ENCODE measurements at places on chromosomes 16 and 17.

- no peak for DNase-seq
Observed at GRCh38 chr16:87344931-87345631, 27.9 kb upstream of the C16orf95 start.

GRCh38 chr16:24409045-24409444 is 130.3 kb upstream of the RBBP6 start:
- DNase-seq = no peak

- no peak for DNase-seq
Observed at GRCh38 chr16:2867661-2867986, 9.7 kb upstream of the PRSS22 start.

DNA sequence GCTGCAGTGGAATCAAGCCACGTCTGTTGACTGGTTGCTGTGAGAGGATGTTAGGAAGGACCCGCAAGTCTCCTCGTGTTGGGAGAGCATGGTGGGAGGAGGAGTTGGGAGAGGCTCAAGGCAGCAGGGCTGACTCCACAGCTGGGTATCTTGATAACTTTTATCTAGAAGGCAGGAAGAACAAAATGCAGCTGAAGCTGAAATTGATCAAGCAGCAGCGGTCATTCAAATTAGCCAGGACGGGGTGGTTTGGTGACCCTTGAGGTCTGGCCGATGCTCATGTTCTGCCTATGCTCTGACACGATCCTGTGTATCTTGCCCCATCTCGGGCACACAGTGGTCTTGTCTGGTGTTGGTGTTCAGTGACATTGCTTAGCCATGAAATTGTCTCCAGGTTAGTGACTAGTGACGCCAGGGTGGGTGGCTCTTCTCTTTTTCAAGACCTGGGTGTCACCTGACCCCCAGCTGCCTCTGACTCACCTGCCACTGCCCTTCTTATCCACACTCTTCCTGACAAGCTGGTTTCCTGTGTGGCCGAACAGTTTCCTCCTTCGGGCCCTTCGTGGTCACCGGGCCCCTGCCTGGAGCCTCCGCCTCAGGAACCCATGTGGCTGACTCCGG is 19.1 kb downstream of the NPTX1 start:
- DNase-seq = no peak

DNA sequence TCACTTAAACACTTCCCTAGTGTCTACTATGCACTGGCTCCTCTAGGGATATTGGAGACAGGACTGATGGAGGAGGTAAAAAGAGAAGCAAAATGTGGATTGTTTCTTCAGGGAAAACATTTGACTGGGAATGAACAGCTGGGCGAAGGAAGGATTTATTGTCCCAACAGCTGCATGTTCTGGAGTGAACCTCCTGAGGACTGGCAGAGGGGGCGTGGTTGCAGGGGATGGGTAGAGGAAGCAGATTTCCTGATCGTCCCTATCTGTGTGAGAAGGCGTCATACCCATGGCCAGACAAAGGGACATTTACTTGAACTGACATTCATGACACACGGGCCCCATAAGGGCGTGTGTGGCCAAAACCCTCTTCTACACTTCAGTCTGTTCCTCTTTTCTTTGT is 321.5 kb downstream of the MAP2K4 start:
- no peak for DNase-seq

DNA sequence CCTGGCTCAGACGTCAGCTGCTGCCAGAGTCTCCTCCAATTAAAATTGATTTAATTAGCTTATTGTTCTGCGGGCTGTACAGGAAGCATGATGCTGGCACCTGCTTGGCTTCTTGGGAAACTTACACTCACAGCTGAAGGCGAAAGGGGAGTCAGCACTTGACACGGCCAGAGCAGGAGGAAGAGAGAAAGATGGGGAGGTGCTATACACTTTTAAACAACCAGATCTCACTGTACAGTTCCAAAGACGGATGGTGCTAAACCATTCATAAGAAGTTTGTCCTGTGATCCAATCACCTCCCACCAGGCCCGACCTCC is 1.4 kb upstream of the PRDM7 start:
- no peak for DNase-seq

DNA sequence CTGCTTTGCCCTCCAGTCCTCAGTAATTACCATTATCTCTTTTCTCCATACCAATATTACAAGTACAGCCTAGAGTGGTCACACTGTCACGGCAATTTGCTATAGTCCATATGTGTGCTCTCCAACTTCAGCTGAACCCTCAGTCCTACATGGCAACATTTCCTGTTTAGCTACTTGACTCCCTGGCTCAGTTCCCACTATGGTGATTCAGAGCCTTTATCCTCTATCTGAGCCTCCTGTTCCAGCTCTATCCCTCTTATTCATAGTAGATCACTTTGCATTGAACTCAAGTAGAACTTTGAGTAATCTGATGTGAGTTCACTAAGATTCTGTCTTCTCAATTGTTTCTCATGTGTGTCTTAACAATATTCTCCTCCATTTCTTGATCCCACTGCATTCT is 43.7 kb upstream of the GOSR1 start:
- peak; percentile 69 for DNase-seq

DNA sequence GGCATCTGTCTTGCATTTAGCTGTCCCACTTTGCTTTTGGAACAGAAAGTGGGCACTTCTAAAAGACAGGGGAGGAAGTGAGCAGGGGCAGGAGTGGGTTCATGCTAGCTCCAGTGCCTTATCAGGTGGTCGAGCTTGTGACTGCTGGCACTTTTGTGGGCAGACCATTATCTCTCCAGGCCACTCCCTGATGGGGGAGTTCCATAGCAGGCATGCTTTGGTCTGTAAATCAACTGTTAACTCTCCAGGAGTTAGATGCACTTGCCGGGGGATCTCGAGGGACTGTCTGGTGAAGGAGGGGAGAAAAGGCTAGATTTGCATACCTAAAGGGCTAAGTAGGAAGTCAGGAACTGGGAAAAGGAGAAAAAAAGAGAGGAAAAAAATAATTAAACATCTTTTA is 9.3 kb upstream of the CARD14 start:
- no peak for DNase-seq

DNA sequence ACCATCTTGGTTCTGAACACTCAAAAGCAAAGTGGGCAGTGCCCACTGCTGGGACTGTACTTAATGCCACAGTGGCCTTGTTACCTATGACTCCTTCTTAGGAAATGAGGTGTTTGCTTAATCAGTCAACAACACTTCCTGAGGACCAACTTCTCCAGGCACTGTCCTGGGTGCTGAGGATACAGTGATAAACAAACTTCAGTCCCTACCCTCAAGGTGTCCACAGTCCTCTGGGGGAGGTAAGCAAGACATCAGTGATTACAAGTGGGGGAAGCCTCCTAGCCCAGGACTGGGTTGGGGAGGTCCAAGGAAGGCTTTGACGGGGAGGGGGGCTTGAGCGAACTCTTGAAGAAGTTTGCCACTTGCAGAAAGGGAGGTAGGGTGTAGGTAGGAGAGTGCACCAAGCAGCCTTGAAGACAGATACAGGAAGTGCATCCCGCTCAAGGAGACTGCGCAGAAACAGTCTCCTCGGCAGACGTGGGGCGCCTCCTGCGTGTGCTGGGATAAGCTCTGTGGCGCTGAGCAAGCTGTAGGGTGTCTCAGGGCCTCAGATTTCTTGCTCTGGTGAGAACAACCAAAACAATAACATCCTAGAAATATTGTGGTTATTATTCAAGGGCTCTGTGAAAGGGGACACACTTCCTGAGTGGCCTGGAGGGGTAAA is 2.6 kb upstream of the ABCC3 start:
- DNase-seq = no peak

GRCh38 chr17:44331249-44331760 is 6.7 kb upstream of the SLC25A39 start:
- no peak for DNase-seq

GRCh38 chr17:66904760-66905624 is 59.5 kb upstream of the CACNG4 start:
- DNase-seq = peak; percentile 28

- DNase-seq = no peak
Observed at GRCh38 chr17:1034652-1035210, 37.8 kb downstream of the TIMM22 start.

DNA sequence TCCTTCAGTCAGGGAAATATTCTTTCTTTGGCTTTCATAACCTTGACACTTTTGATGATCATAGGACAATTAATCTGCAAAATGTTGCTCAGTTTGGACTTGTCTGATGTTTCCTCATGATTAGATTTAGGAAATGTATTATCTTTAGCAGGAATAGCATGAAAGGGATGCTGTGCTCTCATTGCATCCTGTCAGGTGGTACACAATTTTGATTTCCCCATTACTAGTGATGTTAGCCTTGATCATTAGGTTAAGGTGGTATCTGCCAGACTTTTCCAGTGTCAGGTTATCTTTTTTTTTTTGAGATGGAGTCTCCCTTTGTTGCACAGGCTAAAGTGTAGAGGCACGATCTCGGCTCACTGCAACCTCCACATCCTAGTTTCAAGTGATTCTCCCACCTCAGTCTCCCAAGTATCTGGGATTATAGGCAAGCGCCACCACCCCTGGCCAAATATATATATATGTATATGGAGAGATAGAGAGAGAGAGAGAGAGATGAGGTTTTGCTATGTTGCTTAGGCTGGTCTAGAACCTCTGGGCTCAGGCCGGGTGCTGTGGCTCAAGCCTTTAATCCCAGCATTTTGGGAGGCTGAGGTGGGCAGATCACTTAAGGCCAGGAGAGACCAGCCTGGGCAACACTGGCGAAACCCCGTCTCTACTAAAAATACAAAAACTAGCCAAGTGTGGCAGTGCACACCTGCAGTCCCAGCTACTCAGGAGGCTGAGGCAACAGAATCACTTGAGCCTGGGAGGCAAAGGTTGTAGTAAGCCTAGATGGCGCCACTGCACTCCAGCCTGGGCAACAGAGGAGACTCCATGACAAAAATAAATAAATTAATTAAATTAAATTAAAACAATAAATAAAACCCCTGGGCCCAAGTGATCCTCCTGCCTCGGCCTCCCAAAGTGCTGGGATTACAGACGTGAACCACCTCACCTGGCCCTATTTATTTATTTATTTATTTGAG is 15.8 kb upstream of the CAVIN1 start:
- no peak for DNase-seq

GRCh38 chr17:56599088-56599487 is 5.6 kb downstream of the NOG start:
- no peak for DNase-seq

DNA sequence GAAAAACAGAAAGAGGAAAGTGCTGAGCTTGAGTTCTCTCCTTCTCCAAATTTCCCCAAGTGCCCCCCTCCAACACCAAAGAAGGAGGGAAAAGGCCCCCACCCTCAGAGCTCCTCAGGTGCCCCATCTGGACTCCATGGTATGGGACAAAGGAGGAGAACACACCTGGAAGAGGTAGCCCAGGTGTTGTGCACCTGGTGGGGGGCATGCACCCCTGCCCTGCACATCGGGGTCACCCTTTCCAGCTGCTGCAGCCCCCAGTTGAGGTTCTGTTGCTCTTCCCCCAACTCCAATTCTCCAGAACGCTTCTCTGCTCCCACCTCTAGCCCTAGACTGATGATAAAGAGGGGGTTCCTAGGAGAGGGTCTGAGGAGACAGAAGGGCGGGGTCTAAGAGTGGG is 3.0 kb upstream of the COL1A1 start:
- DNase-seq = no peak

DNA sequence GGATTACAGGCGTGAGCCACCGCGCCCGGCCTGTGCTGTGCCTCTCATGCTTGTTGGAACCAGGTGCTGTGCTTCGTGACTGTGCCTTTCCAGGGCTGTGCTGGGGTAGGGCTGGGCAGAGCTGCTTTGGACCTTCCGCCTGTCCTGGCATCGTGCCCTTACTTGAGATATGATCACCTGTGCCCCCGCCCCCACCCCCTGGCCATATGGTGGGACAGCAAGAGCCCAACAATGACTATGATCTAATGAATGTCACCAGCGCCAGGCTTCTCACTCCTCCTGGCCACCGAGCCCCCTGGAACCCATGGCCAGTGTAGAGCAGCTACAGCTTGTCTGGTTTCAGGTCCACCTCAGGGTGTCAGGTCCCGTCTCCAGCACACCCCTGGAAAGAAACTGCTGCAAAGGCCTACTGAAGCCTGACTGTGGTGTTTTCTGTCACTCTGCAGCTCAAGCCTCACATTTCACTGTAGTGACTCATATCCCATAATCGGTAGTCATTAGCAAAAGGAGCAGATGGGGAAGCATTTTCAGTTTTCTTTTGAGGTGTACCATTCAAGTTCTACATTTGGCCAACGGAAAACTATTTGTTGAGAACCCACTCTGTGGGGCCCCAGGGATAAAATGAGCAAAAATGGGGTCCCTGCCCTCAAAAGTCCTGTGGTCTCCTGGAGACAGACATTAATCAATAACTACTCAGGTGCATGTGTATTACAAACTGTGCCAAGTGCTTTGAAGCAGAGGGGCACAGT is 22.1 kb downstream of the FCSK start:
- no peak for DNase-seq

DNA sequence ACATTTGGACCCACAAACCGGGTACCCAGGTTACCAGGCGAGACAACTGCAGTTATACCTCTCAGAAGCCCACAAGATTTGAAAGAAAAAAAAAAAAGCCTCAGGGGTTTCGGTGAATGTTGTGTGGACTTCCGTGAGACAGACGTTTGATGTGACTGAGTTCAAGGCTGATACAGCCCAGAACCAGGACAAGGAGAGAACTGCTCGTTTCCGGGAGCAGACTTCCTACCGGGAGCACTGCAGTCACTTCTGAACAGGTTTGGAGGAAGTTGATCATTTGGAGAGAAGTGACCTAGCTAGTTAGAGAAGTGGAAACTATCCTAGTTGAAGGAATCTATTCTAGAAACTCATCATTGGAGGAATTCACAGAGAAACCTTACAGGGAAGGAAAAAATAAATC is 847 bp downstream of the CKLF start:
- DNase-seq = no peak

GRCh38 chr17:6578491-6578890 is 22.1 kb upstream of the PITPNM3 start:
- no peak for DNase-seq

- no peak for DNase-seq
Observed at GRCh38 chr17:31573047-31573446, 181.6 kb downstream of the RAB11FIP4 start.

GRCh38 chr16:87815567-87815966 is 49.8 kb upstream of the KLHDC4 start:
- no peak for DNase-seq

DNA sequence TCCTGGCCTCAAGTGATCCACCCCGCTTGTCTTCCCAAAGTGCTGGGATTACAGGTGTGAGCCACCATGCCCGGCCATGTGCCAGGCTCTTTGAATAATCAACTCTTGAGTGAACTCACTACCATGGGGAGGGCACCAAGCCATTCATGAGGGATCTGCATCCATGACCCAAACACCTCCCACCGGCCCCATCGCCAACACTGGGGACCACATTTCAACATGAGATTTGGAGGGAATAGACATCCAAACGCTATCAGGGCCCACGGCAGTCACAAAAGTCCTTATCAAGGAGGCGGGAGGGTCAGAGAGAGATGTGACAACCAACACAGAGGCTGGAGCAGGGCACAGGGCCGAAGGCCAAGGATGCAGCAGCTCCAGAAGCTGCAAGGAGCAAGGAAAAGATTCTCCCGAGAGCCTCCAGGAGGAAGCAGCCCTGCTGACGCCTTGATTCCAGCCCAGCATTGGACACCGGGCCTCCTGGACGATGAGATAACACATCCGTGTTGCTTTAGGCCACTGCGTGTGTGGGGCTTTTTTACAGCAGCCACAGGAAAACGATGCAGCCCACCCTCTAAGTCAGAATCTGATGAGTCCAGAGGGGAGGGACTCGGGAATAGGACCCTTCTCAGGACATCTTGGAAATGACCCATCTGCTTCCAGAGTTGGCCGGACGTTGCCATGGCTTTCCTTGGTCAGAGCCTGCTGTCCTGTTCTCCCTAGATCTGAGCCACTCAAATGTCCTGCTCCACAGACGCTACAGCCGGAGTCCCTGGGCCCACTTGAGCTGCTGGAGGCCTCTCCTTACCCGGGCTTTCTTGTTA is 47.3 kb upstream of the CMIP start:
- DNase-seq = no peak

All from smooth muscle cell of the brain vasculature (primary cell).